Immature natural killer cell (primary cell): ENCODE measurements at places on chromosomes 4 and X. TPM values are rescaled to one million over a fixed set of nuclear protein-coding genes. Genes with fewer than 3 reads are reported as not detected.

DNA sequence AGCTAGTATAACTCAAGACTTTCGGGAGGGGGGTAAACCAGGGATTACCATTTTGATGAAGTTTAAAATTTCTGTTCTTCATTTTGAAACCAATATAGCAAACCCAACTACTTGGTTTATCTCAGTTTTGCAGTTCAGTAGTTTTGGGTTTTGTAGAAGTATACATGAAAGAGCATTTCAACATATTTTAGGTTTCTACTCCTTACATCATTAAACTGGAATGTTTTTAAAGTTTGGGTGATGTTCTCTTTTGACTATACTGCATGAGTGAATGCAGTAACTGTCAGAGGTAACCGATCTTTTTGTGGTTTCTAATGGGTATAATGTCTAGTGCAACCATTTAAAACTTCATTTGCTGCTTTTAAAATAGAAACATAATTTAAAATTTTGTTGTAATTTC, 248.3 kb upstream of the MAD2L1 start:
- no peaks in the 10 kb centered on the region for H3K36me3 ChIP-seq
- no peaks in the 10 kb centered on the region for H3K27me3 ChIP-seq
- H3K4me1 ChIP-seq, result no peaks in the 10 kb centered on the region
- H3K27ac ChIP-seq, result no peak overlapping the region
- no peak overlapping the region for H3K4me3 ChIP-seq

STATH gene
- polyA plus RNA-seq, result not detected

BBS12 gene
- polyA plus RNA-seq, result 0.19 TPM

- H3K27me3 ChIP-seq, result peaks cover 5% of the 10 kb centered on the region
- no peak overlapping the region for H3K4me3 ChIP-seq
- H3K27ac ChIP-seq, result no peak overlapping the region
- H3K36me3 ChIP-seq, result no peaks in the 10 kb centered on the region
- no peaks in the 10 kb centered on the region for H3K4me1 ChIP-seq
Measured at GRCh38 chrX:1124531-1124930, 87.9 kb downstream of the CRLF2 start.

DNA sequence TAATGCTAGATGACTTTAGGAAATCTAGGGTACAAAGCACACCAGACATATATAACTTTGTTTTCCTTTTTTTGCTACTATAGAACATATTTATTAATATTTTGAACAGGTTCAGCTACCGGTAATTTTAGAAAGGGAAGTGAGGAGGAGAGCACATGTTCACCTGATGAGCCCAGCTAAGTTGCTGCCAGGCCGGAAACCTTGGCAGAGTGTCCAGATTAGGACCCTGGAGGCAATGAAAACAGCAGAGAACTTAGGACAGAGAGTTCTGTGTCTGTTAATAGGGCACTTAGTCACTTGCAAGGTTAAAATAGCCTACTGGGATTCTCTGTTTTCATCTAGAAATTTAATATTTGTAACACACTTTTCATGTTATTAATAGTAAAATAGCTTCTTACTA, 348.9 kb upstream of the CPEB2 start:
- no peaks in the 10 kb centered on the region for H3K4me1 ChIP-seq
- DNase-seq, result no peak
- no peaks in the 10 kb centered on the region for H3K27me3 ChIP-seq
- no peak overlapping the region for H3K4me3 ChIP-seq
- no peaks in the 10 kb centered on the region for H3K36me3 ChIP-seq

NEXMIF gene
- not detected for polyA plus RNA-seq

GALNT7 gene
- polyA plus RNA-seq, result 9.9 TPM
